Right cardiac atrium (tissue), 5 donors: ENCODE measurements at places on chromosomes 13 and 19. TPM values are rescaled to one million over a fixed set of nuclear protein-coding genes. Genes with fewer than 3 reads are reported as not detected.

GRCh38 chr13:93460005-93460404, 233.4 kb downstream of the GPC6 start:
- no peak for DNase-seq

DNA sequence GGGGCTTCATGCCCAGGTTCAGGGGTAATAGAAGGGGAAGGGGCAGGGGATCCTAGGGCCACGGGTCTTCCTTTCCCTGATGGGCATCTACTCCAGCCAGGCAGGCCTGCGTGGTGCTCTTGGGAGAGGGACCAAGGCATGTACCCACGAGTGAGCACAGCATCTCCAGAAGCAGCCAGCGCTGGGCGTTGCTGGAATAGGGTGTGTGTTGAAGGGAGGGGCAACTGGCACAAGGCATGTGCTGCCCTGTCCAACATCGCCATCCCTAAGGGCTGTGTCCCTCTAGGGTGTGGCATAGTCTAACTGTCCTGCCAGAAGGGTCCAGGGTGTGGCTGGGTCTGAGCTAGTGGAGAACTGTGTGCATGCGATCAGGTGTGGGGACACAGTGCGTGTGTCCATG, 2.9 kb downstream of the NOTCH3 start:
- DNase-seq: peak; percentile 59

DNA sequence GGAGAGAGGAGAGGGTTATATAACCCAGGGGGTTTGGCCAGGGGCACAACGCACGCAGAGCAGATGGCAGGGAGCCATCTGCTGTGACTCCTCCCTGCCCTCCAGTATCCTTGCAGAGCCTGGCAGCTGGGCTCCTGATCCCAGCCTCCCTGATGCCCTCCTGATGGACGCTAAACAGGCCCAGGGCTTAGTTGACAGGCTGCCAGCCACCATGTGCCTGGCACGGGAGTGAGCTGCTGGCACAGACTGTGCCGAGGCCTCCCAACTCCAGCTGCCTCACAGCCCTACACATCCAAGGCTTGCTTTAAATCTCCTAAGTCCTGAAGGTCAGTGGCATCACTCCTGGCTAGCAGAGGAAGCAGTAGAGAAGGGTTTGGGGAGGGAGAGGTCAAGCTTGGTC, 16.7 kb downstream of the SYDE1 start:
- peak; percentile 79 for DNase-seq

GRCh38 chr19:29537601-29538000, 11.8 kb downstream of the VSTM2B start:
- no peak for DNase-seq

- no peak for DNase-seq
Observed at GRCh38 chr13:91167706-91168385, 179.6 kb upstream of the MIR17HG start.

DNA sequence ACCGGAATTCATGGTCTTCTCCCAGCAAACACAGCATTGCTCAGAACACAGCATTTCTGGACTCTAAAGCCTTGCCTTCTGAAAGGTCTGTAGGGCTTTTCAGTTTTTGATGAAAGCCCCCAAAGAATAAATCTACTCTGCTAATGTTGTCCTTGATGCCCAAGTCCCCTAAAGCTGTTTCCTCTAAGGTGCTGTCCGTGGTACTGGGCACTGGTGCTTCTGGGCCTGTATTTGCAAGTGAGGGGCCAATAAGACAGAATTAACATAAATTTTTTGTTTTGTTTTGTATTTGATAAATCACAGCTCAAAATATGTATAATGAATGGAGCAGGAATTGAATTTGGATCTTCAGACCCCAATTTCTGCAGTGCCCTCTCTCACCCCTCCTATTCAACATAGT, 12.1 kb upstream of the LGALS13 start:
- no peak for DNase-seq

DNA sequence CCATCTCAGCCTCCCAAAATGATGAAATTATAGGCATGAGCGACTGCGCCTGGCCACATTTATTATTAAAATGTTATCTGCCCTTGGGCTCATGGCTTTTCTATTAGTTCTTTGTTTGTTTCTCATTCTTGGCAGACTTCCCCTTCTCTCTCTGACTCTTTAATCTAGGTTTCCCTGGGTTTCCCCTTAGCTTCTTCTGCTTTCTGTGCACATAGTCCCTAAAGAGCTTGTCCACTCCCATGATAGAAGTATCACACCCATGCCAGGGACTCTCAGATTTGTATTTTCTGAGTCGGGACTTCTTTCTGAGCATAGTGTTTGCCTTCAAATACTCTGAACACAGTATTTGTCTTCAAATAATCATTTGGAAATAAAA, 38.6 kb upstream of the ITM2B start:
- DNase-seq: no peak

- no peak for DNase-seq
Observed at GRCh38 chr13:21399741-21400140, 59.4 kb downstream of the ZDHHC20 start.

DNA sequence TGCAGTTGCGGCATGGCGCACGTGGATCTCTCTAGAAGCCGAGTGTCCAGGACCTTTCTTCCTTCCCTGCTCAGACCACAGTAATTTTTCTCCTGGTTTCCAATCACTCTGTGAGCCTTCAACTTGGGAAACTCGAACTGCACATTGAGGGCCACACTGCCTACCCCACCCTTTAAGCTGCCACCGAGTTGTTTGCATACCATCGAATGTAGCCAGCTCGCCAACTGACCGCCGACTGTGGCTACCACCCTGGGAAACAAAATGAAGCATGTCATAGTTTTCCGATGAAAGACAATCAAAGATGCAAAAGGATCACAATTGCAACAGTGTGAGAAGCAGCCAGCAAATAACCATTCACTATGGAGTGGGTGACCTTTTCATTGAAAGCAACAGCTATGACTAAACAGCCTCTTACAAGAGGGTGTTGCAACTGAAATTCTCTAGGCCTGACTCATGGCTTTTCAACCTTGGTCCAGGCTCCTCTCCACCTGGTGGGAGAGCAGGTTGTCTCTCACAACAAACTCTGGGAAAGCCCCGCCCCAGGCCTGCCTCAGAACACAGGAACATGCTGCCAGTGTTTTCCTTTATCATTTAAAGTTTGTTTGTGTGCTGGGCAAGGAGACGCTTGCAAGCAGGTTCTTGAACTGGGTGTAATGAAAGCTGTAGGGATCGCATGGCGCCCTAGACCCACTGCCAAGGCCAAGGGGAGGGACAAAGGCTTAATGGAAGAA, 141.7 kb upstream of the SERP2 start:
- no peak for DNase-seq

- no peak for DNase-seq
Observed at GRCh38 chr13:77928909-77929308, 10.3 kb upstream of the EDNRB start.

DNA sequence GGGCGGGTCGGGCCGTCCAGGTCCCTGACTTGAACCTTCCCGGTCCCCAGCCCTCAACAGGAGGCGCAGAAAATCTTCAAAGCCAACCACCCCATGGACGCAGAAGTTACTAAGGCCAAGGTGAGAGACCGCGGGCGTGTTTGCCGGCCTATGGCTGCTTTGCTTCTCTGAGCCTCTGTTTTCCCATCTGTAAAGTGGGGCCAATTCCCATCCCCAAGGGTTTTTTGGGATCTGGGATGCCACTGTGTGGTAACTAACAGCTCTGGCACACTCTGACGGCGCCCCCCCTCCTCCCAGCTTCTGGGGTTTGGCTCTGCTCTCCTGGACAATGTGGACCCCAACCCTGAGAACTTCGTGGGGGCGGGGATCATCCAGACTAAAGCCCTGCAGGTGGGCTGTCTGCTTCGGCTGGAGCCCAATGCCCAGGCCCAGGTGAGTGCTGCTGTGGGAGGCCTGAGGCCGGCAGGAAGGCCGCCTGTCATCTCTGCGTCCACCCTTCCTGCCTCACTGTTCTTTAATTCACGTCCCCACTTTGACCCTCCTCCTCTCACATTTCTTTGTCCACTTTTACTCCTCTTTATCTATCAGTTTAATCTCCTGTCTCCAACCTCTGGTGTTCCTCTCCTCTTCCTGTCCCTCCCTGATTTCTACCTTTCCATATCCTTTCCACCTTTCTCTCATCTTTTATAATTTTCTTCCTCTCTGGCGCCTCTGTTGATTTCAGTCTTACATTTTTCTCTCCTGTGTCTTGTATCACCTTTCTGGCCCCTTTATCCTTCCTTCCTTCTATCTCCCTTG, 7.1 kb downstream of the FUZ start:
- peak; percentile 55 for DNase-seq

DNA sequence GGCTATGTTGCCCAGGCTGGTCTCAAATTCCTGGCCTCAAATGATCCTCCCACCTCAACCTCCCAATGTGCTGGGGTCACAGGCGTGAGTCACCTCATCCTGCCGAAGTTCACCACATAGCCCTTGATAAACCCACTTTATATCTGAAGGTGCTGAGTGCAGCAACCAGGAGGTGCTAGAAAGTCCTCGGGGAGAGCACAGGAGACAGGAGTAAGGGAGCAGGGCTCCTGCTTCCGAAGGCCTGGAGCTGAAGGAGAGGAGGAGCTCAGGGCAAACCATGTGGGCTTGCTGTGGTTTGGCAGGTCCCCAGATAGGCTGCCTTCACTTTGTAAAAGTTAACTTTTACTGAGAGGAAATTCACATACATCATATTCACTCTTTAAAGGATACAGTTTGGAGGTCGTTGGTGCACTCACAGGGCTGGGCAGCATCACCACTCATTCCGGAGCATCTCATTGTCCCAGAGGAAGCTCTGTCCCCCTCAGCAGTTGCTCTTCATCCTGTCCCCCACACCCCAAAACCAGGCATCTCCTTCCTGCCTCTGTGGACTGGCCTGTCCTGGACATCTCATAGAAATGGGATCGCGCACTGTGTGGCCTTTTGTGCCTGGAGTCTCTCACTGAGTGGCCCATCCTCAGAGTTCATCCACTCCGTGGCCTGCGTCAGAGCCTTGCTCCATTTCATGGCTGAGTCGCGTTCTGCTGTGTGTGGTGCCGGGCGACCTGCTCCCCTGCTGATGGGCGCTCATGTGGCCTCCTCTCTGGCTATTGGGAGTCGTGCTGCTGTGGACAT, 49.5 kb downstream of the KDM4B start:
- peak; percentile 30 for DNase-seq

- DNase-seq: no peak
Observed at GRCh38 chr19:5023128-5023571, 54.2 kb downstream of the KDM4B start.

GRCh38 chr19:51702825-51703574, 9.9 kb downstream of the SPACA6 start:
- peak; percentile 74 for DNase-seq

DNA sequence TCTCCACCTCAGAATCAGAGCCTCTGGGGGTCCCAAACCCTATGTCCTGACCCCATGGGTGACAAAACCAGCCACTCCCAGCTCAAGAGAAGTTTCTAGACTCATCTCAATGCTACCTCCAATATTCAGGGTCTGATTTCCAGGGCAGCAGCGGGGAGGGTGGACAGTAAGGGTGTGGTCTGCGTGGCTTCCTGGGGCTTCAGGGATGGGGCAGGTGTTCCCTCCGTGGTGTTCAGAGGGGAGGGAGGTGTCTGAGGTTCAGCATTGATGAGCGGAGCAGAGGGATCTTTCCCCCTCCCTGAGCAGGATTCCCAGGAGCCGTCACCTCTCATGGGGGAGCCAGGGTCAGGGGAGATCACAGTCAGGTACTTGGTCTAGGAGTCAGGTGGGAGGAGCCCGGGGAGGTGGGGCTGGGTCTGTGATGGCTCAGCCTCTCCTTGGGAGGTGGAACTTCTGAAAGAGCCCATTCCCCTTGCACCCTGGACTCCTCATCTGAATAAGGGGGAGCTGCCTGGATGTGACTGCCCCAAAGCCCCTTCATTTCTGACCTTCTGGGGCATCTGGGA, 2.9 kb downstream of the LILRA2 start:
- no peak for DNase-seq

GRCh38 chr19:2533072-2533425, 57.1 kb downstream of the GADD45B start:
- DNase-seq: no peak

GRCh38 chr13:48511621-48512230, 21.2 kb downstream of the RCBTB2 start:
- peak; percentile 38 for DNase-seq

GRCh38 chr13:104983601-104984000, 1551.9 kb downstream of the EFNB2 start:
- no peak for DNase-seq

DNA sequence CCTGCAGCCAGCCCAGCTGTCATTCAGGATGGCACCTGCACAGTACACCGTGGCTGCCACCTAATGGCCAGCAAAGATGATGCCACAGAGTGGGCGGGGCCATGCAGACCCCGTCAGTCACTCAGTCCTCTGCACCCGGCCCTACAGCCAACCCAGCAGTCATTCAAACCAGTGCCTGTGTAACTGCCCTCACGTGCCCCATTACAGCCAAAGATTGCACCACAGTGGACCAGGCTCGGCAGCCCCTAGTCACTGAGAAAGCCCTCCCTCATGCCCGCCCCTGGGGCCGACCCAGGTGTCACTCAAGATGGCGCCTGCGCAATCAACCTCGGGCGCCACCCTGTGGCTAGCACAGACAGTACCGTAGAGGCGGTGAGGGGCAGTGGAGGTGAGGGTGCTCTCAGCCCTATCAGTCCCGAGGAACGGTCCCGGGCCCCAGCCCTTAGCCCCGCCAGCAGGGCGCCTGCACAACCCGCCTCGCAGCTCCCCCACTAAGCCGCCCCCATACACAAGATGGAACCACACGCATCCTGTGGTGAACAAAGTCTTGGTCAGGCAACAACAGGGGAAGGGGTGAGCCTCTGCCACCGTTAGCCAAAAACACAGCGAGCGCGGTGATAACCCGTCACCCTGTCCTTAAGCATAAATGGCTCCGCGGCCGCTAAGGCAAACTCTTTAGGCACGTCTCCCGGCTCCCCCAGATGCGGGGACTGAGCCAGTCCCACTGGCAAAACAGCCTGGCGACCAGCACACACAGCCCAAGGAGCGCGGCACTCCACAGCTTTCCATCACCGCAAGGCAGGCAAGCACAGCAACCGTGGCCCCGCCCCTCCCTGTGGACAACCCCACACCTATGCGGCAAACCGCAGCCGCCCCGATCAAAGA, 2.3 kb downstream of the PEG3 start:
- DNase-seq: peak; percentile 90

DNA sequence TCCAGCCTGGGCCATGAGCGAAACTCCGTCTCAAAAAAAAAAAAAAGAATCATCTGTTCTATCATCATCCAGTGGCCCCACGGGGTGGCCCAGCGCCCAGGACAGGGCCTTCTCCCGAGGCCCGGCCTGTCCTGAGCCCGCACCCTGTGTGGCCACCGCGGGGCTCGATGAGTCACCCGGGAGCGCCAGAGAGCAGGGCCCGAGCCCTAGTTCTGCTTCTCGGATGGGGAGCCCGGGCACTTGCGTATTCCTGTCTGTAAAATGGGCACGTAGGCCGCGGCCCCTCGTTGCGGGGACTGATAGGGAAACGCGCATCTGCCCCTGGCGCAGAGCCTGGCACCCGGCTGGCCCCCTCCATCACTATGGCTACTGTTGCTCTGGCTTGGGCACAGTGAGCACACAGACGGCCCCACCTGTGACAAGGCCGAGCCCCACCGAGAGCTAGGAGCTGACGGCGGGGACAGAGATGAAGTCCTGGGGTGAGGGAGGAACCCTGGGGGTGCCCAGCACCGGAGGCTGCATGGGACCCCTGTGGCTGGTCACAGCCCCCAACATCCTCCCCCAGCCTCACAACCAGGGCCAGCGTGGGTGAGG, 21.3 kb upstream of the UQCR11 start:
- DNase-seq: no peak

The MISP gene
- polyA plus RNA-seq: 0.02 TPM

The ZNF431 gene
- polyA plus RNA-seq: 6.2 TPM

The HIF3A gene
- polyA plus RNA-seq: 94.7 TPM

The GGN gene
- polyA plus RNA-seq: 0.11 TPM
